Hypothalamus (tissue), 51 donors: ENCODE measurements at places on chromosomes 7 and 10.

- DNase-seq, result no peak
These were observed 168.4 kb upstream of the WNT16 start for GRCh38 chr7:121160150-121161008.

GRCh38 chr10:69800109-69800508 lies 1.6 kb upstream of the COL13A1 start:
- peak; percentile 9 for DNase-seq

DNA sequence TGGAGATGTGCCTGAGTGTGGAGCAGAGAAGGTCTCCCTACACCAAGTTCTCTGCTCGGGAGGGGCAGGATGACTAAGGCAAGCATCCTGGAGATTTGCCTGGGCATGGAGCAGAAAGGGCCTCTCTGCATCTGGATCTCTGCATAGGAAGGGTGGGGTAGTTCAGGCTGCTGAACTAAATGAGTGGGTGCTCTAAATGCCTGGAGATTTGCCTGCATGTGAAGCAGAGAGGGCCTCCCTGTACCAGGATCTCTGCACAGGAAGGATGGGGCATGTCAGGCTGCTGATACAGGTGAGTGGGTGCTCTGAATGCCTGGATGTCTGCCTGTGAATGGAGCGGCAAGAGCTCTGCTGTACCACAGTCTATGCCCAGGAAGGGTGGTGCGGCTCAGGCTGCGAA lies 680.7 kb downstream of the SUGCT start:
- DNase-seq, result no peak

GRCh38 chr7:1748076-1748838 lies 78.2 kb downstream of the ELFN1 start:
- DNase-seq, result no peak

DNA sequence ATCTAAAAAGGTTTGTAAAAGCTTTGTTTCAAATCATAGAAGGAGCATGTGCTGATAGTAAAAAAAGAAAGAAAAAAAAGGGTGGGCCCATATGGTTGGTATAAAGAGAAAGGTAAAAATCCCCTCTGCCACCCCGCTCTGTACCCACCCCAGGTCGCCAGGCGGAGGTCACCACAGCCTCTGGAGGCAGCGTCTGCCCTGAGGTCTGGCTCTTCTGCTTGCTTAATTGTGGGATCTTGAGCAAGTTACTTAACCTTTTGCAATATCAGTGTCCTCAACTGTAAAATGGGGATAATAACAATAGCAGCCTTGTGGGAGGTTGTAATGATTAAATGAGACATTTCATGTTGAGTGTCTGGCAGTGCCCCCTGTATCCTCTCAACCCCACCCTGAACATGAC lies 10.7 kb upstream of the PCBD1 start:
- DNase-seq, result no peak

DNA sequence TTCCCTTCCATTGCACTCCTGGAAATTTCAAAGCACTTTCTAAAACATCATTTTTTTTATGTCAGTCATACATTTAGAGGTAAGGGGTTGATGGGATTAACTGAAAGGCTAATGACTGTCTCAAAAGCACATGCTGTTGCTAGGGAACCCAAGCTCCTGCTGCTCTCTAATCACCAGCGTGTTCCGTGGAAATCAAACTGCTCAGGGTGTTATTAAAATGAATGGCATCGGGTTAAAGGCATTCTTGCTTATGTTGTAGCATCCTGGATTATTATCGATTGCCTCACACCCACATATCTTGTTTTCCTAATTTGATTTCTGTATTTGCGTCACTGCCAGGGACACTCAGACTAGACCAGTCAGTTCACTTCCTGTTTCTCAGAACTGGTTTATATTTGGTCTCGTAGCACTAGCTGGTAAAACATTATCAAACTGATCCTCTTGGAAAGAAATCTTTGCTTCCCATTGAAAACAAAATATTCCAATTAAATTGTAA lies 216.5 kb upstream of the MKLN1 start:
- DNase-seq, result no peak

GRCh38 chr10:87658321-87658795 lies 1.3 kb upstream of the PAPSS2 start:
- DNase-seq, result peak; percentile 1

DNA sequence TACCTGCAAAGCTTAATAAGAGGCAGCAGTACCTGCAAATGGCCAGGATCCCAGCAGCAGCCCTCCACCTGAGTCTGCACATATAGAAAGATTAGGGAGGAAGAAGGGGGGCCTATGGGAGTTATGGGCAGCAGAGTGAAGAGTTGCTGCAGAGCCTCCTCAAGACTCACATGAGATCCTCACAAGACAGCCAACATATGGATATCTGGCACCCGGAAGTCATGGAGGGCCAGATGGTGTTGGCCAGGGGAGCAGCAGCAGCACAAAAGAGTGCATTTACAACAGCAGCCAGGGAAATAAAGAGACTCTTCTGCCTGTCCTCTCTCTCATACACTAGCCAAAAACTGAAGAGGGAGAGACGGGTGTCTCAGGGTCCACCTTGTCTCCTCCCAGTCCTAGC lies 4.0 kb upstream of the TAS2R40 start:
- no peak for DNase-seq

GRCh38 chr10:123909866-123910265 lies 18.3 kb upstream of the CPXM2 start:
- no peak for DNase-seq

DNA sequence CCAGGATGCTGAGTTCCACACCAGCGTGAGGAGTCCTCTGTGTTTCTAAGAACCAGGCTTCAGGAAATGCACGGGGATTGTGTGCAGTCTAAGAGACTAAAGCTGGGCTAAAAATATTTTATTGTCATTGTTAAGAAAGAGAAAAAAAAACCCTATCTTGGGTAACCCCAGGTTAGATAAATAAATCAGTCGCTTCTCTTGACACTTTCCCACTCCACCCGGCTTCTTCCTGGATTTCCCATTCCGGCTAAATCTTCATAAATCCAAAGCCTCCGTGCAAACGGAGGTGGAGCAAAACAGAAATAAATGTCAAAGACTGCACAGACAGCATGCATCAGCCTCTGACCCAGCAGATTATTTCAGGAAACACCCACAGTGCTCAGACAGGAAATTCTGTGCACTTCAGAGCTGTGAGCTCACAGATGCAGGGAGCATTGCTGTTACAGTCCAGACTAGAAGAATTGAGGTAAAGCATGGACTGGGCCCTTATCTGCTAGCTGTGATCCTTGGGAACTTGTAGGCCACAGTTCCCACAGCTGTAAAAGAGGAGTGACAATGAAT lies 44.8 kb upstream of the GRID1 start:
- DNase-seq, result no peak

DNA sequence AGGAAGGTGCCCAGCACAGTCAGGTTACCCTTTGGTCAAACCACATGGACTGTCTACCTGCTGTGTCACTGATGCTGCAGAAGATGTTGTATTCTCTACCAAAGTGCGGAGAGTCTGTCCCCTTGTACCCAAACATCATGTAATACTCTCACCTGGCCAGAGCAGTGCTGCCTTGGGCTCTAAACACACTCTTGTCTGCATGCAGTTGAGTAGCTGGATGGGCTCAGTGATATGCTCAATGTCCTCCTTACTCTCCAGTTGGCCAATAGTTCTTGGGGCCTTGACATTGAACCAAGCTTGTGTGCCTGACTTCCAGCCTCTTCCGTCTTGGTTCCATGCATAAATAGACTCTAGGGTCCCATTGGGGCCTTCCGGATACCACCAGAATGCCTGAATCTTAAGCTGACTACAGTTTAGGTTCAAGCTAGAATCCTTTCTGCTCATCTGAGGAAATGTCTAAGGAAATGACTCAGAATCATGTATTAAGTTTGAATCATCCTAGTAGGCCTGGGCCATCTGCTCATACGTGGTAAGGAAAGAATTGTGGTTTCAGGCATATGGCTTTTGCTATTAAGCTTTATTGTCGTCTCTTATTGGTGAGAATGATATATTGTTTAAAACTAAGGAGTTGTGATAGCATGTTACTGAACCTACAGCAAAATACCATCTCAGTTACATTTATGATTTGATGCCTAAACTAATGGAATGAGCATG lies 118.0 kb downstream of the OTUD1 start:
- no peak for DNase-seq

GRCh38 chr7:112887976-112888375 lies 97.8 kb upstream of the TMEM168 start:
- no peak for DNase-seq

- DNase-seq, result peak; percentile 29
These were observed 1.0 kb downstream of the NXPH1 start for GRCh38 chr7:8434290-8435002.

GRCh38 chr7:43113622-43114457 lies 1.4 kb downstream of the HECW1 start:
- no peak for DNase-seq

- DNase-seq, result no peak
These were observed 19.5 kb upstream of the FAM180A start for GRCh38 chr7:135768064-135768463.

GRCh38 chr7:106484562-106484961 lies 176.4 kb downstream of the CCDC71L start:
- DNase-seq, result no peak

DNA sequence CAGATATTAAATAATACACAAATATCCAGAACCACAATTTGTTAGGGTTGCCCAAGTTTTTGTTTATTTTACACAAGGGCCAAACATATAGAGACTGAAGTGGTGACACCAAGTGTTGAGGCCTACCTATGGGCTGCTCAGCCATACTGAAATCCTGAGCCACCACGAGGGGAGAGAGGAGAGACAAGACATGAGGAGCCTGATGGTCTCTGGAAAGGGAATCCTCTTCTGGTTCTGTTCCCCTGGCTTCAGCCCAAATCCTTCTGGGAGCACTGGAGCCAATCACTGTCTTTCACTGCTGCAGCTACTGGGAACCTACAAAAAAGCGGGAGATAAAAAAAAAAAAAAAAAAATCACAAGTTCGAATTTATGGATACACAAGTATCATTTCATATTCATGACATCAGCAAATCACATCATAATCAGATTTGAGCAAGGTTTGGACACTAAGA lies 1.9 kb downstream of the SKIDA1 start:
- no peak for DNase-seq

DNA sequence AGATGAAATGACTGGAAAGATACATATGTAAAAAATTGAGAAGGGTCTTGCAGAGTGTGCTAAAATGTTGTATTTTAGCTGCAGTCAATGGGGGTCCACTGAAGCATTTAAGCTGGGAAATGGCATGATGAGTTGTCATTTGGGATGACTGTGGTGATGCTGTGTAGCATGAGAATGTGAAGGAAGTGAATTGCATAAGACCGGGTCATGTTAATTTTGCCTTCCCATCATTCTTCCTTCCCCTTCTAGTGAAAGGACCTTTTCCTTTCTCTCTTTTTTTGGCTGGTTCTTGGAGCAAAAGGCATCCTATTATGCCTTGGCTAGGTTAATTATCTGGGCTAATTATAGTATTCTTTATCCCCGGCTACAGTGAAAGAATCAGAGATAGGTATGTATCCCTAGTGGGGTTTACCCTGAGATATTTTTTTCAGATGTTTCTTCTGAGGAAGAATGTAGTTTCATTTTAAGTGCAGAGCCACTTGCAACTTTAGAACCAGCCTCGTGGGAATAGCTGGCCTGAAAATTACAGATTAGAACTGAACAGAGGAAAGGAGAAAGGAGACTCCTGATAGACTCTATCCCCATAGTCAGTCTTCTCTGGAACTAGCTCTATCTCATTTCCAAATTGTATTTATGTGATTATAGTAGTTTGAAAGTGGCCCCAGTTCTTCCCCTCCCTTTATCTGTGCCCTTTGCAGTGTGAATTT lies 93.6 kb downstream of the HGF start:
- no peak for DNase-seq

- no peak for DNase-seq
These were observed 2.1 kb downstream of the BAIAP2L1 start for GRCh38 chr7:98398567-98399372.

- DNase-seq, result no peak
These were observed 96.1 kb downstream of the AMPH start for GRCh38 chr7:38535073-38535472.

GRCh38 chr10:36766940-36767339 lies 358.5 kb upstream of the ANKRD30A start:
- no peak for DNase-seq

DNA sequence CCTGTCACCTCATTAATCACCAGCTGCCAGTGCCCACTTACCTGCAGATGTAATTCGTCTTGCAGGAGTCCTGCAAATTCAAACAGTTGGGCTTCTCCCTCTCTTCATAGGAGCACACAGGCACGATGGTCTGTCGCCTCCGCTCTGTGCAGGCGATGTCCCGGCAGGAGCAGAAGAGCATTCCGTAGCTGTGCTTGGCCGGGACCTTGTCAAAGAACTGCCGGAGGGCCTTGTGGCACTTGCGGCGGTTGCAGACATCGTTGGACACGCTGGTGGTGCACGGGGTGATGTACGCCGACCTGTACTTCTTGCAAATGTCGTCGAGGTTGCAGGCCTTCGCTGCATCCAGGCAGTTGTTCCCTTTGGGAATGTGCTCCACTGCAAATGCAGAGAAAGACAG lies 147.8 kb downstream of the GFRA1 start:
- no peak for DNase-seq

DNA sequence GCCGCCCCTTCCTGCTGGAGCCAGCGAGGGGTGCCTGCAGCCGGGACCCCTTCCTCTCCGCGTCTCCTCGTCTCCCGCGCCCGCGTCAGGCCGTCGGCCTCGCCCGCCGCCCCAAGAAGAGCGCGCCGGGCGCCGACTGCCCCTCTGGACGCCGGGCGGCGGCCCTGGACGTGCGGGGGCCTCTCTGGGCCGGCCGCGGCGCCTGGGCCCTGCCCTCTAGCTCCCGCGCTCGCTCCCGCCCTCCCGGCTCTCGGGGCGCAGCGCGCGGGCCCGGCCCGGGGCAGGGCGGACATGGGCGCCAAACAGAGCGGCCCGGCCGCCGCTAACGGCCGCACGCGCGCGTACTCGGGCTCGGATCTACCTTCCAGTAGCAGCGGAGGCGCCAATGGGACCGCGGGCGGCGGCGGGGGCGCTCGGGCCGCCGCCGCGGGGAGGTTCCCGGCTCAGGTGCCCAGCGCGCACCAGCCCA lies 704 bp downstream of the ZNRF2 start:
- DNase-seq, result no peak

- no peak for DNase-seq
These were observed 461.1 kb downstream of the ZNF33B start for GRCh38 chr10:42177077-42177792.

- no peak for DNase-seq
These were observed 172.2 kb upstream of the FERD3L start for GRCh38 chr7:19317461-19317860.
